Tibial nerve (tissue), 4 donors: ENCODE measurements at places on chromosomes 3 and 15. TPM values are rescaled to one million over a fixed set of nuclear protein-coding genes. Genes with fewer than 3 reads are reported as not detected.

Gene SGO1
- not detected for total RNA-seq

Gene PLA2G4B
- total RNA-seq: 8.7 TPM

Gene REC114
- total RNA-seq: not detected

Gene NCK1
- 100 TPM for total RNA-seq

Gene P2RY1
- total RNA-seq: 8.4 TPM

Gene PODXL2
- total RNA-seq: 19.8 TPM

Gene GPR62
- not detected for total RNA-seq

Gene ISLR
- 163 TPM for total RNA-seq

Gene TEX55
- not detected for total RNA-seq
